Motor neuron (in vitro differentiated cells): ENCODE measurements at places on chromosomes 11 and 22. TPM values are rescaled to one million over a fixed set of nuclear protein-coding genes. Genes with fewer than 3 reads are reported as not detected.

OR52I2 gene
- total RNA-seq: 0.10 and 0.11 TPM in 2 replicates

GRCh38 chr22:38440747-38441350 is 14.2 kb downstream of the KCNJ4 start:
- no peak for ATAC-seq

GRCh38 chr11:23509023-23509422 is 648.7 kb upstream of the CCDC179 start:
- ATAC-seq: no peak

- ATAC-seq: no peak
Observed at GRCh38 chr11:41394521-41395195, 64.8 kb downstream of the LRRC4C start.

DNA sequence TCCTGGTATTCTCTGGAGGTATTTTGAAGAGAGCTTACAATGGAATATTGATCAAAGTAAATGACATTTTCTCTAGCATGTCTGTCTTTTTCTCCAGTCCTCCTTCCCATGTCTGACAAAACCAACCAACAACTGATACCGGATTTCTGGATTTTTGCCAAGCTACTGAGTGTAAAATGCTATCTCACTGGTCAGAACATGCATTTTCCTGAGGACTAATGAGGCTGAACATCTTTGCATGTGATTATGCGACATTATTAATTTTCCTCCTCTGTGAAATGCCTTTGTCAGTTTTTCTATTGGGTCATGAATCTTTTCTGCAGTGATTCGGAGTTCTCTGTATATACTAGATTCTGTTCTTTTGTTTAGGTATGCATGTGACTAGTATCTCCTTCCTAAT is 51.4 kb downstream of the CDON start:
- ATAC-seq: no peak

DNA sequence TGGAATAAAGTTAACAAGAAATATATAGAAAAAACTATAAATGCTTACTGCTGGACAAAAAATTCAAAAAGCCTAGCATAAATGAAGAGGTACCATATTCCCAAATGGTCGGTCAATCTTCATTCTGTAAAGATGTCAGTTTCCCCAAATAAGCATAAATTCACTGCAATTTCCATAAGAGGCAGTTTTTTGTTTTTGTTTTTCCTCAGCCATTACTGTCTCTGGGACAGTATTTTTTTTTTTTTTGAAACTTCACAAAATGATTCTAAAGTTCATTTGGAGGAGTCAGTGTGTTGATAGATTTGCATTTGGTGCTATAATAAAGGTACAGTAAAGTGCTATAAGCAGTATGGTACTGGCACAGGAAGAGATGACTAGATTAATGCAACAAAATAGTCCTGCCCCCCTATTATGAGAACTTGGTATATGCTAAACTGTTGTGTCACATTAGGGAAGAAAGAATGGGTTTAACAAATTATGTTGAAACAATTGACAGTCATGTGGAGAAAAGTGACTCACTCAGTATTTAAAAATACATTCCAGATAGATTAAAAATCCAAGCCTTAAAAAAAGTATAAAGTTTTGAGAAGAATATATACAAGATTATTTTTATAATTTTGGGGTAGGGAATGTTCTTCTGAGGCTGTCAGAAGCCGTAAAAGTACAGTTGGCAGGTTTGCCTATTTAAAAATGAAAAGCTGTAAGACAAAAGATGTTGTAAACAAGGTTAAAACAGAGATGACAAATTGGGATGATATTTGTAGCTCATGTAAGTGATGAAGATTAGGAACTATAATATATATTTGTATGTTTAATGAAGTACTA is 2.6 kb upstream of the FTH1 start:
- ATAC-seq: no peak

GRCh38 chr11:96199563-96200025 is 143.4 kb downstream of the MAML2 start:
- ATAC-seq: no peak

DNA sequence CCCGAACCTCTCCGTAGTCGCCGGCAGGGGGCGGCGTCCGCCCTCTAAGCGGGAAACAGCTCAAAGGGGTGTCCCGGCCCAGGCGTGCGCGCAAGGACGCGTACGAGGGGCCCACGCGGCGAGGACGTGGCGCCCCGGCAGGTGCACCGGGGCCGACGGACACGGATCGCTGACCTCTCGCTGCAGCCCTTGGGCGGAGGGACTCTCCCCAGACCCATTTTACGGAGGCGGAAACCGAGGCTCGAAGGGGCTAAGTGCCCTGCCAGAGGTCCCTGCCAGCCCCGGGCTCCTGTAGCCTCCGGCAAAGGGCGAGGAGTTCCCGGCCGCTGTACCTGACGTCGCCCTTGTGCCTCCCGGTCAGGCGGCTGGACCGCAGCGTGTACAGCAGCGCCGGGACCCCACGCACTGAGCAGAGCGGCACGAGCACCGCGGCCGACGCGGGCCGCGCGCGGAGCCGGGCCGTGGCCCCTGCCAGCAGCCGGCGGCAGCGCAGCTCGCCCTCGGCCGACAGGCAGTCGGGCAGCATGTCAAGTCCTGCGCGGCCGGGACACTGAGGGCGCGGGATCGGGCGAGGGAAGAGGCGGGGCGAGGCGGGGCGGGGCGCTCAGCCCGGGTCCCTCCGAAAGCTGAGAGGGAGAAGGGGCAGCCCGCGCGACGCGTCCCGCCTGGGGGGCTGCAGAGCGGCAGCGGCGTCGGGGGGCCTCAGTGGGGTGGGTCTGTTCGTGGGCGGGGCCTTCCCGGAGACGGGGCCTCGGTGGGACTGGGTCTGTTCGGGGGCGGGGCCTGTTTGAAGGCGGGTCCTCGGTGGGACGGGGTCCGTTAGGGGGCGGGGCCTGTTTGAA is at the start of gene NUDT8:
NUDT8 (minus strand) TSS at position 552 of the 842 bp plus-strand sequence; CDS start at position 526, 26 bp downstream.
- peak; percentile 75 for ATAC-seq

GRCh38 chr22:42080287-42080686 is 787 bp downstream of the SMDT1 start:
- ATAC-seq: no peak

DNA sequence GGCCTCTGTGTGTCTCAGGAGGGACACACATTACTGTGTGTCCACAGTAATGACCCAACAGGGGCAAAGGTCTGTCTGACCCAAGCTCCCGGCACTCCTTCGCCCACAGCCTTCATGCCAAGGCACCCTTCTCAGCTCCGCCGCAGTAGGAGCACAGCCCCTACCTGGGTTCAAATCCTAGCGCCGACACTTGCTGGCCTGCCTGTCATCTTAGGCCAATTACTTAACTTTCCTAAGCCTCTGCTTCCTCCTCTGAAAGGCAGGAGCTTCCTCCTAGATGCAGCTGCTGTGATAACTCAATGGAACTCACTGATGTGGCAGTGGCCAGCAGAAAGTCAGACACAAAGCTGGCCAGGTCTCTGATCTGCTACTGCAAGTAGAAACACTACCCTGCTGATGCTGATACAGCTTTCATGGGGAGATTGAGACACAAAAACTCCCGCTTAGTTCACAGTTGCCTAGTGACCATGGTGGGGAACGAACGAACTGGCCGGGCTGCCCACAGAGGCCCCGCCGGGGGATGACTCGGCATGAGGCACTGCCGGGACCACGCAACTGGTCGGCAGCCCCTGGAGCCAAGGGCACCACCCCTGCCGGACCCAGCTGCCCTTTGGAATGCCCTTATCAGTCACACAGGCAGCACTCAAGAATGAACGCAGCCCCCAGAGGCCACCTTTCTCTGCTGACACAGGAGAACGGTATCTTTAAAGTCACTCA is 8.1 kb downstream of the EHD1 start:
- ATAC-seq: peak; percentile 81

DNA sequence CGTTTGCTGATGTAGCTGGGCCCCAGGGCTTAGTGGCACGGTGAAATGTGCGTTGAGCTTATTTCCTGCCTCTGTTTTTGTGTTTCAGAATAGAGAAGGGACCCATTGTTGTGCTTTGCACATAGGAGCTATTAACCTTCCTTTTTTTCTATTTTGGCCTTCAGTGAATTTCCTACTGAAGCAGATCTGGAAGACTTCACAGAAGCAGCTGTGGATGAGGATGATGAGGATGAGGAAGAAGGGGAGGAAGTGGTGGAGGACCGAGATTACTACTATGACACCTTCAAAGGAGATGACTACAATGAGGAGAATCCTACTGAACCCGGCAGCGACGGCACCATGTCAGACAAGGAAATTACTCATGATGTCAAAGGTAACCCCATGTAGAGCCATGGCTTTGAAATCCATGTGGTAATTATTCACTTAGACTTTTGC is 37.4 kb upstream of the ST14 start:
- ATAC-seq: no peak

GRCh38 chr22:25197340-25197739 is 2.3 kb upstream of the CRYBB3 start:
- ATAC-seq: no peak

- no peak for ATAC-seq
Observed at GRCh38 chr11:72445423-72445822, 11.1 kb upstream of the CLPB start.

- peak; percentile 54 for ATAC-seq
Observed at GRCh38 chr11:44418456-44418830, 108.5 kb upstream of the ALX4 start.

DNA sequence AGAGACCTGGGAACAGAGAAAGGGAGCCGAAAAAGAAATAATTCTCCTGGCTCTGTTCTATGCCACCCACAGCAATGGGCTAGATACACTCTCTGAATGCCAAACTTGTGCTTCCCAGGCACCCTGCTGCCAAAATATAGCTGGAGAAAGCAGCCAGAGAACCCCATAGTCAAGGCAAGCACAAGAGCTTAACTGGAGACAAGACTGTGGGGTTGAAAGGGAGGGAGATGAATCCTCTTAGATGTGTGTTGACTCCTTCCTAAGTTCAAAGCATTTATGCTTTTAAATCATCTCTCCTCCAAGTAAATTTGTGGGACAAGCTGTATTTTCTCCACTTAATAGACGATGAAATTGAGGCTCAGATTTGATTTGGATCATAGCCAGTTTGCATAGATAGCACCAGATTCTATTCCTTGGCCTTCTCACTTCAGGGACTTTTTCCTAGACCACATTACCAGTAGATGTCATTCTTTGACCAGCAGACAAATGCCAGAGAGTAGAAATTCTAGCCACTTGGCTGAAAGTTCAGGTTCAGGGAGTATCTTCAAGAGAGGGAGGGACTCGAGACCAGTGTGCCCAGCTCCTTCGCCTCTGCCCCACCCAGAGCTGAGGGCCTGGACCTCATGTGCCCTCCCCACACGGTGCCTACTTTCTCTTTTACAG is 16.5 kb upstream of the ETS1 start:
- no peak for ATAC-seq
